Naive thymus-derived CD4-positive, alpha-beta T cell (primary cell): ENCODE measurements at places on chromosomes 6 and 20. TPM values are rescaled to one million over a fixed set of nuclear protein-coding genes. Genes with fewer than 3 reads are reported as not detected.

DNA sequence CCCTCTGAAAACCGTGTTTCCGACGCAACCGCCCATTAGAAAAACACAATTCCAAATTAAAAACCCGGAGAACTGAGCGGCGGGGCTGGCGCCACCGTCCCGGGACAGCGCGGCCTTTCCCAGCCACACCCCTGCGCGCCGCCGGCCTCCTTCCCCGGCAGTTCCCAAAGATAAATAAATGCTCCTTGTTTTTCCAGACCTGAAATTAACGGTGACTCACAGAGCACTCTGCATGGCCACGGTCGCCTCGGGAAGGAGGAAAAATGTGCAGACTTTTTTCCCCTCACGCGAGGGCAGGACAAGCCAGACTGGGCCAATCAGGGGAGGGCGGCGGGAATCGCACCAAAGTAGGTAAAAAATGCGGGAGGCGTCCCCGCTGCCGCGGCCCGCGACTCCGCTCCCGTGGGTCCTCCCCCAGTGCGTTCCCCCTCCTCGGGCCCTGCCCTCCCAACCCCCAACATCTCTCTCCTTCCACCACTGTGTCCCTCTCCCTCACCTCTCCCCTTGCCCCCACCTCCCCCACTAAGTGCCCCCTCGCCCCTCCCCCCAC, 828 bp upstream of the DSTN start:
- peaks cover 11% of the 10 kb centered on the region for H3K4me1 ChIP-seq
- no peak overlapping the region for H3K27ac ChIP-seq

GRCh38 chr6:156988276-156989158, 211.3 kb downstream of the ARID1B start:
- no peaks in the 10 kb centered on the region for H3K27me3 ChIP-seq
- H3K4me1 ChIP-seq: no peaks in the 10 kb centered on the region
- H3K36me3 ChIP-seq: no peaks in the 10 kb centered on the region
- DNase-seq: no peak
- H3K4me3 ChIP-seq: no peak overlapping the region

DNA sequence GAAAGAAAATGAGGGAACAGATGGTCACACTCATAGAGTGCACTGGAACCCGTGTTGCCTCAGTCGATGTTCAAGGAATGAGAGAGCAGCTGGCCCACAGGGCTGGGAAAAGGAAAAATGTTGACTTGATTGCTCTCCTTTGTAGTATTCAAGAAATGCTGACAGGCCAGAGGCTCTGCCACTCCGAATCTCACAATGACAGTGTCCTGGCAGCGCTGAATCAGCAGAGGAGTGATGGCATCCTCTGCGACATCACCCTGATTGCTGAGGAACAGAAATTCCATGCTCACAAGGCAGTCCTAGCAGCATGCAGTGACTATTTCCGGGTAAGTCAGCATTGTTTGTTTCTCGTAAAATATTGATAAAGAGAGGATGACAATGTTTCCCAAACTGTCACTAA, 51.3 kb downstream of the KLHL32 start:
- no peak for DNase-seq
- no peaks in the 10 kb centered on the region for H3K4me1 ChIP-seq
- H3K36me3 ChIP-seq: no peaks in the 10 kb centered on the region
- no peak overlapping the region for H3K27ac ChIP-seq
- no peak overlapping the region for H3K4me3 ChIP-seq

- H3K27ac ChIP-seq: peak within 1 kb of the TSS; percentile 85
- H3K36me3 ChIP-seq: no peaks in the 10 kb centered on the region
- H3K4me1 ChIP-seq: peaks cover 35% of the 10 kb centered on the region
- DNase-seq: peak; percentile 62
Measured at GRCh38 chr20:36645998-36646397, at the start of gene SLA2. SLA2 (minus strand) TSS chr20:36646196; CDS start chr20:36641335, 4,861 bp downstream.

DNA sequence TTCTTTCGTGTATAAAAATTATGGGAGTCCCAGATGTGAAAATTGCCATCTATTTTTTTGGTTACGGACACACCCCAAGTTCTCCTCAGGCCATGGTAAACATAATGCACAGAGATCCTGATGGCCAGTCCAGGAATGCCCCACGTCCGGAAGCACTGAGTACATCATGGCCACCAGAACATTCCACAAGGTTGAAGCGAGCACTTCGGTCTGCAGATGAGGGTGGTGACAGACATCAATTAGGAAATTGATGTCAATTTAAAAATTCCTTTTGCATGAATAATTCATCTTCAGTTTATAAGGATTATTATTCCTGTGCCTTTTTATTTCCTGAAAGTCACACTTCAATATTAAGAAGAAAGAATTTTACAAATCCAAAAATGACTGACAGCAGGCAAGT, 13.2 kb upstream of the EXOC2 start:
- no peaks in the 10 kb centered on the region for H3K36me3 ChIP-seq
- H3K4me3 ChIP-seq: no peak overlapping the region
- H3K27me3 ChIP-seq: no peaks in the 10 kb centered on the region
- DNase-seq: no peak

GRCh38 chr20:47876311-47877088, 91.2 kb upstream of the SULF2 start:
- H3K27me3 ChIP-seq: no peaks in the 10 kb centered on the region
- no peak overlapping the region for H3K27ac ChIP-seq
- DNase-seq: no peak

GRCh38 chr6:156809034-156809433, 31.9 kb downstream of the ARID1B start:
- no peaks in the 10 kb centered on the region for H3K27me3 ChIP-seq
- no peak for DNase-seq
- H3K36me3 ChIP-seq: no peaks in the 10 kb centered on the region
- no peak overlapping the region for H3K4me3 ChIP-seq
- H3K4me1 ChIP-seq: peaks cover under 1% of the 10 kb centered on the region
- no peak overlapping the region for H3K27ac ChIP-seq

GRCh38 chr6:135488023-135488422, 9.5 kb downstream of the AHI1 start:
- no peak overlapping the region for H3K4me3 ChIP-seq
- H3K27me3 ChIP-seq: no peaks in the 10 kb centered on the region
- H3K27ac ChIP-seq: no peak overlapping the region

GRCh38 chr20:41261260-41261659, 56.3 kb downstream of the ZHX3 start:
- H3K27ac ChIP-seq: no peak overlapping the region
- H3K27me3 ChIP-seq: no peaks in the 10 kb centered on the region
- H3K36me3 ChIP-seq: no peaks in the 10 kb centered on the region
- no peak for DNase-seq

GRCh38 chr6:125188037-125188436, 34.5 kb downstream of the TPD52L1 start:
- H3K4me1 ChIP-seq: no peaks in the 10 kb centered on the region
- no peak overlapping the region for H3K4me3 ChIP-seq
- no peaks in the 10 kb centered on the region for H3K36me3 ChIP-seq

- H3K36me3 ChIP-seq: peaks cover 2% of the 10 kb centered on the region
- peaks cover 34% of the 10 kb centered on the region for H3K4me1 ChIP-seq
- no peaks in the 10 kb centered on the region for H3K27me3 ChIP-seq
- DNase-seq: peak; percentile 91
- H3K4me3 ChIP-seq: peak overlapping the region; percentile 93
- H3K27ac ChIP-seq: peak overlapping the region; percentile 85
Measured at GRCh38 chr20:32819992-32820697, 391 bp downstream of the MAPRE1 start.

DNA sequence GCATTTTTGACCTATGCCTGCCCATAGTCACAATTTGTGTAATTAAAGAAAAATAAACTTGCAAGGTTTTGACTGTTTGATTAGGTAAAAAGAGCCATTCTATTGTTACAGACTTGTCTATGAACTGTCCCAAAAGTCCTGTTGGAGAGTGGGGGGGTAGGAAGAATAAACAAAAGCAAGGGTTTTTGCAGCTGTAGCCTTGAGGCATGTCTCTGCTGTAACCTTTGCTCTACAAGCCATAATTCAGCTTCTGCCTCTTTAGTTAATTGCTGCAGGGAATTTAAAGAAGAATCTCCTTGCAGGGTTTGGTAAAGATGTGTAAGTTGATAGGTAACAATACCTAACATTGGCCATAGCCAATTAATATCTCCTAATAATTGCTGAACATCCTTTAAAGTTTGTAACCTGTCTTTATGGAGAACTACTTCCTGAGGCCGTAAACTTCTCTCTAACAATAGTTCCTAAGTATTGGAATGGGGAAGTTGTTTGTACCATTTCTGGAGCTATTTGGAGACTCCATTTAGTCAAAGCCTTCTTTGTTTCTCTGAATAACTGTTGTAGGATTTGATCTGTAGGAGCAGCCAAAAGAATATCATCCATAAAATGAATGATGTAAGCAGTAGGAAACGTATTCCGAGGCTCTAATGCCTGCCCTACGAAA, 7.9 kb upstream of the ABHD12 start:
- H3K4me3 ChIP-seq: no peak overlapping the region
- no peaks in the 10 kb centered on the region for H3K36me3 ChIP-seq
- no peaks in the 10 kb centered on the region for H3K27me3 ChIP-seq
- DNase-seq: no peak
- no peaks in the 10 kb centered on the region for H3K4me1 ChIP-seq

- H3K36me3 ChIP-seq: no peaks in the 10 kb centered on the region
- no peak overlapping the region for H3K4me3 ChIP-seq
- H3K27me3 ChIP-seq: no peaks in the 10 kb centered on the region
- no peak overlapping the region for H3K27ac ChIP-seq
Measured at GRCh38 chr6:34475238-34475682, 9.4 kb downstream of the PACSIN1 start.

DNA sequence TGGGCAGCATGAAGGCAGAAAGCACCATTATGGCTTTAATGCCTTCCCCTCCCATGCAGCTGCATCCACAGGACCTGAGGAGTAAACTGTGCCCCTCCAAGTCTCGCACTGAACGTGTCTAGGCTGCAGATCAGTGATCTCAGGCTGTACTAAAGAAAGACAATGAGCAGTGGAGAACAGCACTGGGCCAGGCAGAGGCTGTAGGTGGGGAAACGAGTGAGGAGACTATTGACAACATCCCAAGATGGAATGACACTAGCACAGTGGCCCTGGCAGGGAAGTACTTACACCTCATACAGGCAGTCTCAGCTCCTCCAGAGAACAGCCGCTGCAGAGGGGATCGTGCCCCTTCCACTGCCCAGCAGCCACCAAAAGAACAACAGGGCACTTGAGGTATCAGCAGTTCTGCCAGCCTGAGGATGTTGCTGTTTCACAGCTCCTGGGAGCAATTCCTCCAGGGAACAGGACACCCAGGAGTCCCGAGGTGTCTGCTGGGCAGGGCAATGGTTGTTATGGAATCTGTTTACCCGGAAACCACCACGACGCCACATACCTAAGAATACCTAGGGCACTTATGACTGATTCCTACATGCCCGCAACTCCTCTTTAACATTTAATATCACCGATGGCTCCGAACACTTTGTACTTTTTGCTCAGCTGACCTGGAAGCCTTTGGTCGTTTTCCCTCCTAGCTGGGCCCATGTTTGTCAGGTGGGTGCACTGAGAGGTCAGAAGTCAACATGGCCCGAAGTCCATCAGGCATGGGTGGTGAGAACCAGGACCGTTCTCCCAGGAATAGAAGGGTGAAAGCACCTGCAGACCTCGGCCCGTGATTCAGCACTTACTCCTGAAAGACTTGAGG, 79.1 kb downstream of the SLC22A23 start:
- H3K36me3 ChIP-seq: no peaks in the 10 kb centered on the region
- no peak overlapping the region for H3K4me3 ChIP-seq
- peaks cover 13% of the 10 kb centered on the region for H3K4me1 ChIP-seq
- no peak for DNase-seq
- H3K27me3 ChIP-seq: no peaks in the 10 kb centered on the region

Gene GATA5
- not detected for total RNA-seq

Gene ERGIC3
- total RNA-seq: 157 TPM

Gene RIPPLY2
- total RNA-seq: not detected

Gene LHFPL5
- not detected in 2 replicates for total RNA-seq

Gene EFCAB8
- 0.46 and 0.81 TPM in 2 replicates for total RNA-seq

Gene SSTR4
- total RNA-seq: not detected

Gene TUBB2B
- not detected for total RNA-seq

Gene IL17F
- total RNA-seq: not detected

Gene DEFB119
- not detected in 2 replicates for total RNA-seq

Gene RSPO4
- 0.19 TPM for total RNA-seq
